ENCODE measurements at places on chromosomes 6 and 20. TPM values are rescaled to one million over a fixed set of nuclear protein-coding genes. Genes with fewer than 3 reads are reported as not detected.
A peak's percentile ranks its signal among the peaks of the same experiment; 100 is the strongest.

- no peak for DNase-seq
Measured at GRCh38 chr20:61373956-61374545, 122.0 kb downstream of the CDH4 start.

The CLVS2 gene
- total RNA-seq, result 0.04 TPM

GRCh38 chr6:125201961-125202729 lies 48.6 kb downstream of the TPD52L1 start:
- DNase-seq, result peak; percentile 71

GRCh38 chr6:32941214-32941768 lies 463 bp upstream of the HLA-DMB start:
- DNase-seq, result no peak

GRCh38 chr20:17316316-17317038 lies 89.6 kb downstream of the PCSK2 start:
- DNase-seq, result no peak

The SLC17A1 gene
- not detected for total RNA-seq

The GHRH gene
- total RNA-seq, result not detected

GRCh38 chr6:159953091-159953601 lies 15.7 kb upstream of the IGF2R start:
- DNase-seq, result peak; percentile 78
